ENCODE measurements at places on chromosomes 12 and 14. TPM values are rescaled to one million over a fixed set of nuclear protein-coding genes. Genes with fewer than 3 reads are reported as not detected.

- no peak for DNase-seq
These were observed 90.5 kb downstream of the SLC2A13 start for GRCh38 chr12:40015345-40015744.

GRCh38 chr14:94888121-94888520 lies 118.2 kb upstream of the GSC start:
- DNase-seq, result no peak

GRCh38 chr14:73289308-73289707 lies 52.0 kb downstream of the PAPLN start:
- no peak for DNase-seq

DNA sequence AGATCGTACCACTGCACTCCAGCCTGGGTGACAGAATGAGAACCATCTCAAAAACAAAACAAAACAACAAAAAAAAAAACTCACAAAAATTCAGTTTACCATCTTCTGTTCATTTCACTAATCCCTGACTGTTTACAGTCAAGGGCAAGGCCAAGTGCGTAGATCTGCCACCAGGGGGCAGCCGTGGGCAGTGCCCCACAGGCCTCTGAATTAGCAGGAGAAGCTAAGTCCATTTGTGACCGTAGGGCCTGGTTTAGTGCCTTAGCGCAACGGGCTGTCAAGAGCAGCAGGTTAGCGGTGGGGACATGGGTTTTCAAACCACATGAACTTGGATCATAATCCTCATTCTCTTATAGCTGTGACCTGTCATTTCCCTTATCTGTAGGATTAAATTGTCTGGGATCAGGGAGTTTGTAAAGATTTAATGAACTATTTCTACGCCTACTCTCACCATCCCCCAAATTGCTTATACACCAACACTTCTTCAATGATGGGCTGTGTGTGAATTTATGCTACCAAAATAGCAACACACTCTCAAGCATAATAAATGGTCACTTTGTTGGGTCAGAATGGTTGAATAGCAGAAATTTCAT lies 49.0 kb downstream of the KCTD10 start:
- peak; percentile 57 for DNase-seq

- DNase-seq, result no peak
These were observed 1.5 kb downstream of the FSCB start for GRCh38 chr14:44505588-44505987.

Gene NOVA1
- 24.4 TPM for polyA plus RNA-seq

Data from renal cortex interstitium (tissue), 15 donors.